ENCODE measurements at places on chromosomes 2 and 18.

DNA sequence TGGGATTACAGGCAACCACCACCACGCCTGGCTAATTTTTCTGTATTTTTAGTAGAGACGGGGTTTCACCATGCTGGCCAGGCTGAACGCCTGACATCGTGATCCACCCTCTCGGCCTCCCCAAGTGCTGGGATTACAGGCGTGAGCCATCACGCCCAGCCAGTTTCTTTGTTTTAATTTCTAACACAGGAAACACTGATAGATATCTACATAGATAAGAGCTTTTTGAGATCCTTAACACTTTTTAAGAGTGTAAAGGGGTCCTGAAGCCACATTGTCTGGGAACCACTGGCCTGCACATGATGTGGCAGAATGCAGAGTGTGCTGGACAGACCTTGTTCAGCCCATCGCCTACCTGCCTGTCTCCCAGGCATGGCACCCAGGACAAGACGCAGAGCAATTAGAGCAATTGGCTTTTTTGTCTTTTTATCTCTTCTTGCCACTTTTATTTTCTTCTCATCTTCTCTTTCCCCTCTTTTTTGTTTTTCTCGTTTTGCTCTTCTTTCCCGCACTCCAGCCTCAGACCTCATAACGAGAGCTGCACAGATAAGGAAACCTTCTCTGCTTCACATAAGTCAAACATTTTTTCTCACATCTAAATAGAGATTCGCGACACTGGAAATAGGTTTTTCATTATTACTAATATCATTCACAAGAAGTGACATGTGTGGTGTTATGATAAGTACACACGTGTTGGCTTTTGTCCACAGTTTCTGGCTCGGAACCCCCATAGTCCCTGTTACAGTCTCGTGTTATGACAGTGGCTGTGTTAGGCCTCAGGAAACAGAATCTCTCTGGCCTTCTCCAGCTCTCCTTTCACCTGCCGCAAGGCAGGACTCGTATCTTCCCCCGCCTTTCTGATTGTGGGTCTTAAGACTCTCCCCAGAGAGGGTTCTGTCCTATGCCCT is 25.2 kb upstream of the GPR55 start:
- no peak for DNase-seq

DNA sequence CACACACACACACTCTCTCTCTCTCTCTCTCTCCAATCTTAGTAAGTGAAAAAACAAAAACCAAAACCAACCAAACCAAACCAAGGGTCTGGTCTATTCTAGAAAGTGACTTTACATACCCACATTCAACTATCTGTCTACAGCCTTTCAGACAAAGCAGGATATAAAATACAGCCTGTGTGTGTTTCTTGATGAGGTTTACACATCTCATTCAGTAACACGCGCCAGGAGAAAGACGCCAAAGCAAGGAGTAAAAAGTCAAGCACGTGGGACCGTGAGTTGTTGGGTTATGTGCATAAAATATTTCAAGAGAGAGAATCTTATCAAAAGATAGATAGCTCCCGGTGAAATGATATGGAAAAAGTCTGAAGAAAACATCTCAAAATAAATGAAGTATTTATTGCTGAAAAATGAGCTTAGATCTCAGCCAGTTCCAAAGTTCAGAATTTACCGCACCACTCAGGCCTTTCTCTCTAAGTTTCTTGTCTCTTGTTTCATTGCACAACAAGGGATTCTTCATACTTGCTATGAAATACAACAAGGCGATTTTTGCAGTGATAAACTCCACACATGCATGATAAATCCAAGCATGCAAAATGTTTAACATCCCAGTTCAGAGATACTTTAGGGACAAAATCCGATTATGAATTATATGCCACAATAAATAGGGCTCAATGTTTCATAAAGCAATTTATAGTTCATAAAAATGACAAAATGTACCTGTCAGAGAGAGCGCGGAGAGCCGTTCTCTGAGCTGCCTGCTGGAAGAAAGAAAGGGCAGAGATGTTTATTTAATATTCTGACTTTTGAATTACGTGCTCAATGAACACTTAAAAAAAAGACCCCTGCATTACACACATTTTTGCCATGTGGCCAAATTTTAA is 159.3 kb upstream of the REV1 start:
- no peak for DNase-seq

DNA sequence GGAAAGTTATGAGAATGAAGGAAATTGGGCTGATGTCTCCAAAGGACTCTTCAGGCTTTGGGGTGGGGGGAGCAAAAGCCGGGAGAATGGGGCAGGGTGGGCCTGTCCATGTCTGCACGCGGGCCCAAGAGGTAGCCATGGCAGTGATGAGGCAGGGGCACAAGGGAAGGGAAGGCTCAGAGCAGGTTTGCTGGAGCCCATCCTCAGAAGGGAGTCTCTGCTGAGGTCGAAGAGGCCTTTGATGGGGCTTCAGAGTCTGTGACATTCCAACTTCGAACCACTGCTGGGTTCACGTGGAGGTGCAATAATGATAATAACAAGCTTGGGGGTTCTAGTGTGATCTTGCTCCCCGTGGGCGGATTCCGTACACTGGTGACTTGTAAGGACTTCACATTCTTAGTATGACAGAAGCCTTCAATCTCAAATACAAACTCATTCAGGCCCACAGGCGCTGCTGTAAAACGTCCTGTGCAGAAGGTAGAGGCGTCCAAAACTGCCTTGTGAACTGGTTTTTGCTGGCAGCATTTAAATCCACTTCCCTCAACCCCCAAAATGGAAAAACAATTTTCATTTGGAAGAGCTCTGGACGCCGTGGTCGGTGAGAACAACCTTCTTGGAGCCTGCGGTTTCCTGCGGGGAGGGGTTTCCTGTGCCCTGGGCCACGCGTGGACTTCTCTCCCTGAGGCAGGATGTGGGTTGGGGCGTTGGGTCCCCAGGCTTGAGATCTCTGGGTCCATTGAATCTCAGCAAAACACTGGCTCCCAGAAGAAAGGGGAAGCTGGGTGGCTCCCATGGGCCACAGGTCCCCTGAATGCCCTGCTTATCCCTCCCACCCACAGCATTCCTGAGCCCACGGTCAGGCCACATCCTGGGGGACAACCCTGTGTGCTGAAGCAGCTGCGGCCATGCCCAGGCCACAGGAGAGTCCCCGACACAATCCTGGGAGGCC is 151.0 kb downstream of the TPO start:
- no peak for DNase-seq

DNA sequence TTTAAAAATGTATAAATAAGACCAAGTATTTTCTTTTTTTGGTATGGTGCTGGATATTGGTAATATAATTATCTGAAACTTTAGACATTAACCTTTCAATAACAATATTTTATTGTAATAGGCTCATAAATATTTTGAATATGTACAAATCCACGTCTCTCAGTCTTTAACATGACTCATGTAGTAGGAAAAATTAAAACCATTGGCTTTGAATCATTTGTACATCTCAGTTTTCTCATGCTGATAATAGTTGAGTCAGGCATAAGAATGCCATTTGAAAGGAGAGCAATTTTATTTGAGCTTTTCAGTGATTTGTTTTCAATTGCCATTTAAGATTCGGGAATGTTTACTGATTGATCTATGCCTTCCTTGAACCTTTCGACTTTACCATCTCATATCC is 364.8 kb downstream of the TGIF1 start:
- DNase-seq = no peak

DNA sequence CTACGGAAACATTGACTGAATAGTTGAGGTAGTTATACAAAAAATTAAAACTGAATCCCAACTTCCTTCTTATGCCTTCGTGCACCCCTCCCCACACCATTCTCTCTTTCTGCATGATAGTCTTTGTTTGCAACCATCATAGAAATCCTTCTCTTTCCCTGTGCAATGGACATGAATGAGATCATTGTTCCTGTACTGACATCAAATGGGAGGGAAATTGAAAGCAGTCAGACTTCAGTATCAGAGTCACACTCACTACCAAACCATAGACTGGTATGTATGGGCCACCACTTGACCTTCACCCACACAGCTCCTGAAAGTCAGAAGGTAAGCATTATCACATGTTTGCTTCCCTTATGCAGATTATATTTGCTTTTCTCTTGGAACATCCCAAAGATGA is 782.8 kb downstream of the BCL11A start:
- DNase-seq = no peak

DNA sequence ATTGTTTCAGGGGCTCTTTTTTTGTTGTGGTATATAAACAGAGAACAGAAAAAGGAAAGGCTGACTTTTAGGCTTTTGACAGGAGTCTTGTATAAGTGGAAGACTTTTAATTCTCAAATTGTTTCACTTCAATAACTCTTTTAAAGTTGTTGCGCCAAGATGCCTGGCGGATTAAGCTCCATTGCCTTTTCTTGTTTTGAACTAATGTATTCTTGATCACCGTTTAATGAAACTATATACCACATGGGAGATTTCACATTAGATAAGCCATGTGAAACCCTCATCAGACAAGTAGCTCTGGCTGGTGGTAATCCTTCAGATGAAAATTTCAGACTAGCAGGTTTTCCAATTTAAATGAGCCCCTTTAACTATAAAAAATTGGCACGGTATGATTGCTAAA is 257.4 kb downstream of the CCDC178 start:
- no peak for DNase-seq

DNA sequence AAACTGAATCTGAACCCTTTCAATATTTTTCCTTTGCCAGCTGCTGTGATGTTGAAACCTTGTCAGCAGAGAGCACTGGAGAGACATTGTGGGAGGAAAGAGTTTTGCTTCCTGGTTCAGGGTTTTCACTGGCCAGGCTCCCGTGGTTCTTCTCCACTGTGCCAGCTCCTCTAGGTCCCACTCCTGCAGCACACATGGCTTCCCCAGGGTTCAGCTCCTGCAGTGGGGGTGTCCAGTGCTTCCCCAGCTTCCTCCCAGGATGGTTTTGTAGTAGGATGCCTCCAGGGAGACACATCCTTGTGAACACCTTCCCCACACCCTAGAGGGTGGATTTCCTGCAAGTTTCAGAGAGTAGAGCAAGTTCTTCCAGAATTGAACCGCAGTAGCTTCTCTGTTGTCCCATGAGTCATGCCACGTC is 24.0 kb upstream of the SULT1C3 start:
- DNase-seq = no peak

All from nephron progenitor cell (in vitro differentiated cells).